ENCODE measurements at places on chromosomes 4 and X.

- no peak for DNase-seq
These were observed 18.4 kb upstream of the TRPC5OS start for GRCh38 chrX:111857534-111858060.

- no peak for DNase-seq
These were observed 147.7 kb downstream of the RASL11B start for GRCh38 chr4:53009824-53010223.

- DNase-seq = no peak
These were observed 32.0 kb downstream of the NPY1R start for GRCh38 chr4:163300445-163300844.

- DNase-seq = no peak
These were observed 150.5 kb downstream of the VCX3A start for GRCh38 chrX:6384371-6384770.

GRCh38 chr4:129429581-129430320, 333.8 kb downstream of the C4orf33 start:
- DNase-seq = no peak
